ENCODE measurements at places on chromosomes 1 and 21.

- DNase-seq = no peak
Observed at GRCh38 chr1:76998582-76999223, 131.4 kb downstream of the ST6GALNAC5 start.

DNA sequence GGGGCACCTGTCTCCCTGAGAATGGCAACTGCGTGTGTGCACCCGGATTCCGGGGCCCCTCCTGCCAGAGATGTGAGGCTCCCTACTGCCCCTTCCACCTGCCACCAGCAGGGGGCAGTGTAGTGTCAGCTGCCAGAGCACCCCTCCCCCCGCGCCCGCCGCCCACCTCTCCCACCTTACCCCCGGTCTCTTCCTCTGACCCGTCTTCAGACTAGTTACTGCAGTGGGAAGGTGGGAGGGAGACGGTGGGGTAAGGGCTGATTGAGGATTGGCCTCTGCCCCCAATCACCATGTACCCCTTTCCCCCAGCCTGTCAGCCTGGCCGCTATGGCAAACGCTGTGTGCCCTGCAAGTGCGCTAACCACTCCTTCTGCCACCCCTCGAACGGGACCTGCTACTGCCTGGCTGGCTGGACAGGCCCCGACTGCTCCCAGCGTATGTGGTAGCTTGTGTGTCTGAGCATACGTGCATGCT lies 10.1 kb upstream of the LRRC71 start:
- DNase-seq = peak; percentile 70

DNA sequence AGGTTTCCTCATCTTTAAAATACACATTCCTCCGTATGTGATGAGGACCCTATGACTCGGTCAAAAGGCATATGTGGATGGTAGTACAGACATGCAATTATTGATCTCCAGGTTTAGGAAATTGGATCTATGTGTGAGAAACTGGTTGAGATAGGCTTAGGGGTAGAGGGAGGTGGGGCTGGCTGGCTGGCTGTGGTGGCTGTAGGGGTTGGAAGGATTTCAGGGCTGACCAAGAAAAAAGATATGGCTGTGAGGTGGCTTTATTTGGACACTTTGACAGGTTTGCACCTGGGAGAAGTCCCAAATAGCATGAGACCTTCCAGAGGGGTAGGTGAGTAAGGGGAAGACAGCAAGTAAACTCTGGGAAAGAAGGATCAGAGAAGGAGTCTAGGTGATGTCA lies 39.6 kb upstream of the ADAM30 start:
- no peak for DNase-seq

GRCh38 chr1:25549273-25550154 lies 6.1 kb downstream of the LDLRAP1 start:
- peak; percentile 93 for DNase-seq

- no peak for DNase-seq
Observed at GRCh38 chr1:116003823-116004222, 27.5 kb downstream of the SLC22A15 start.

- no peak for DNase-seq
Observed at GRCh38 chr21:45049714-45050344, 24.6 kb upstream of the ADARB1 start.

DNA sequence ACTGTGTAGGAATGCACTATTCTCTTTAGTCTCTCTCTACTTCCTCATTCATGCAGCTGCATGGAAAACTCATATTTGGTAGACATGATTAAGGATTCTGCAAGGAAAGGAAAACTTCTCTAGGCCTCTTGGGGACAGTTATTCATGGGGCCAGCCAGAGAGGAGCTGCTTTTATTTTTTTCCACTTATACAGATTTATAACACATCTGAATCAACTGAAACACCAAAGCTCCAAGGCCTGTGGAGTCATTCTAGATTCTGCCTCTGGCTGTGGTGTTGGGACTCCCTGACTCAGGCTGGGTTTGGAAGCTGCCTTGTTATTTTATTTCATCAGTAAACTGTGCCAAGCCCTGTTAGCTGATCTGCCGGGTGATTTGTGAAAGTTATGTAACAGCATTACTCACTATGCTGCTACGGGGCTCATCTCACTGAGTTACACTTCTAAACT lies 83.9 kb upstream of the EDEM3 start:
- no peak for DNase-seq

- peak; percentile 29 for DNase-seq
Observed at GRCh38 chr1:152110365-152110859, 4.8 kb downstream of the TCHH start.
